ENCODE measurements at places on chromosomes 7 and 10. TPM values are rescaled to one million over a fixed set of nuclear protein-coding genes. Genes with fewer than 3 reads are reported as not detected.

- DNase-seq = peak; percentile 49
Measured at GRCh38 chr10:110073896-110074295, 66.1 kb downstream of the ADD3 start.

DNA sequence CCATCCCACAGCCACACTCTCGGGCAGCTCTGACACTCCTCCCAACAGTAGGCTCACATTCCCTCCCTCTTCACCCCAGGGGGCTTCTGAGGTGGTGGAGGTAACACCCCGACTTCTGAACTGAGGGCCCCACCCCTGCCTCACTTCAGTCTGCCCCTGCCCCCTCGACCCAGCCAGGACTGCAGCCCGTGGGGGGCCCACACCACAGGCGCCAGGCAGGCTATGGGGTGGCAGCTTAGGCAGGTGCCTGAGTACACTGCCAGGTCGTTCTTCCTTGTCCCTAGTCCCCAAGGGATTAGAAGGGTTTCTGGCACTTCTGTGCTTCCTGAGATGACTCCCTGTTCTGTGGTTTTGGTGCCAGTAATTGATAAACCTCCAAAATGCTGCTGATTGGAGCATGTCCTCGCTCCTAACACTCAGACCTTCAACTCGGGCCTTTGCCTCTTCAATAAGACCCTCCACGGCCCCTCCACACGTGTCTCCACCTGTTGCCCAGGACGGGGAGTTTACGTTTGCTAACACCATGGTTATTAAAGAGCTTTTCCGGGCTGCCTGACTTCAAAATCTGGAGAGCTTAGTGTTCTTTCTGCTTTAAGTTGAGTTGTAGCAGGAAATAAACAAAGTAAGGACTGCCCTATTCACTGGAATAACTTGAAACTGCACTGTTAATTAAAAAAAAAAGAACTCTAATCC, 23.8 kb upstream of the LARP4B start:
- no peak for DNase-seq

DNA sequence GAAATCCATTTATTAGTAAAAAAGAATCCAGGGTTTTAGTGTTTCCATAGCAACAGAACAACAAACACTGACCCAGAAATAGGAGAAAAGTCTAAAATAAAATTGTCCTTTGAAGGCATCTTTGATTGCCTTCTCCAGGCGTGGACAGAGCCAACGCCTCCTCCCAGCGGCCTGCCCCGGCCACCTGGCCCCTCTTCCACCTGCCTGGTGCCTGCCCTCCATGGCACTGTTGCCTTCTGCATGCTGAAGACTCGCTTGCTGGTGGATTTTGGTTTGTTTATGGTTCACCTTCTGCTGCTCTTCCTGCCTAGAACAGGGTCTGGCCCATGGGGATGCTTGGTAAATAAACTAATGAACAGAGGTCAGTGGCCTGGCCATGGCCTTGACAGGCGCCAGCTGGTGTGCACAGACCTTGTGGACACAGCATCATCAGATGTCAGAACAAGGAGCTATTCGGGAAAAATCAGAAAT, 107.4 kb downstream of the DYNC2I1 start:
- DNase-seq = no peak

DNA sequence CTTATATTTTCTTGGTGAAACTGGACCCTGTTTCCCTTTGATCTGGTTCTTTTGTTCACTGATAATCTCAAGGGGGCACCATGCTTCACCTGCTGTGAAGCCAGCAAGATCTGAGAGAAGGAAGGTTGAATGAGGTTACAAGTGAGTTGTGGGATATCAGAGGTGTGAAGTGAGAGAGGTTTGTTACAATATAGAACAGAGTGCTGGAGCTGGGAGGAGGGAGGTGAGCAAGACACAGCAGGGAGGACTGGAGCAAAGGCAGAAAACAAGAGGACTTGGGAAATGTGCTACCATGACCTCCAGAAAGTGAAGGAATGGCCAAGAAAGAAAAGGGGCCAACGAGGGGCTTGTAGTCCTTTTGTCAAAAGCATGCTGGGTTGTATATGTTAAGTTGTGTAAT, 156.6 kb downstream of the LRMDA start:
- DNase-seq = no peak

Gene NODAL
- total RNA-seq = not detected

- no peak for DNase-seq
Measured at GRCh38 chr7:45650404-45651394, 76.5 kb downstream of the ADCY1 start.

Gene ANKRD30A
- not detected for total RNA-seq

GRCh38 chr7:55140221-55140940, 121.6 kb downstream of the EGFR start:
- peak; percentile 81 for DNase-seq

- DNase-seq = no peak
Measured at GRCh38 chr7:2978408-2978807, 65.3 kb downstream of the CARD11 start.
